ENCODE measurements at places on chromosomes 7 and 10.

DNA sequence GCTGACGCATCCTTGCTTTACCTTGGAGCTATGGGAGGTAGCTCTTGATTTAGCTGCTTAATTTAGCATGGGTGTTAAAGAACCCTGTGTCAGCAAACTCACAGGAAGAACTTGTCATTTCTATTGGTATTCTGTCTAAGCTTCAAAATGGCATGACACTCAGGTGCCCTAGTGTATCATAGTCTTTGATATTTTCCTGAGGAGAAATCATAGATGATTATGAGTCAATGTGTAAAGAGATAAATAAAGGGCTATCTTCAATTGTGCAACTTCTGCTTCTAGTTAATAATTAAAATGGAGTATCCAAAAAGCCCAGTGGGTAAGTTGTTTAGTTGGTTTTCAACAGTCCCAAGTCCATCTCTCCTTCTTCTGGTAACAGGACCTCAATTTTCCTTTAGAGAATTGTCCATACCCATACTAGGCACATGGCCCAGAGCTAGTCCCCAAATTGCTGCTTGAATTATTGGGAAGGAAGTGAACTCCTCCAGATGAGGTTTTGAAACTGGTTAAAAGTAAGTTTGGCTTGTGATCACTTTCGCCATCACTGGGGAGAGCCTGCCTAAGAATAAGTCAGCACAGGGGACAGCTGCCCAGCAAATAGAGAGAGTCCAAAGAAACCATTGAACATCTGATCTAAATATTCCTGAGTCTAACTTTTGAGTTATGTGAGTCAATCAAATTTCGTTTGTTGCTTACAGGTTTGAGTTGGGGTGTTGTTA is 169.0 kb upstream of the PHYHIPL start:
- DNase-seq: no peak

DNA sequence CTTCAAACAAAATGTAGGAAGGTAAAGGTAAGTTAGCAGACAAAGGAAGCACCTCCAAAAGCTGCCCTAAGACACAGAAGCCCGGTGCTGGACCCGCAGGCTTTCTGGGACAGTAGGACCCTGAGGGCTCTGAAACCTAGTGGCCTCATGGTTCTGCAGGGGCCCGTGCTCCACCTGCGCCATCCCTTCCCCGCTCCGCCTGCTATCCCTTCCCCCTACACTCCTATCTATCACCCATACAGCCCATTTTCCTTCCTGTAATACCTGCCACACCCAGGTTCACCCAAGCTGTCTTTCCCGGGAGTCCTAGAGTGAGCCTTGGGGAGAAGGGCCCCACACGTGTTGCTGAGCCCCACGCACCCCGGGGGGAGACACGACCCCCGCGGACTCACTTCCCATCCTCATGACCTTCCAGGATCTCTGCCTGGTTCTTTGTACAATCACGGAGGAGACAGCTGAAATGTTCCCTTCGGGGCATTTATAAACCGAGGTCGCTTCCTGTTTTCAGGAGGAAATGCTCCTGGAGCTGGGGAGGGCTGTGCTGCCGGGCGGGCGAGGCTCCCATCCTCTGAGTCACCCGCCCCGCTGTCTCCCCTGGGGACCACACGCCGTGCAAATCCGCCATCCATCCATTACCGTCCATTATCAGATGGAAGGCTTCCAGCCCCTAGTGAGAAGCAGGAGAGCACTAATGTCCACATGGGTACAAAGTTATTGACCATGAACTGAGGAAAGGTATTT is 251.7 kb upstream of the PITRM1 start:
- DNase-seq: no peak

DNA sequence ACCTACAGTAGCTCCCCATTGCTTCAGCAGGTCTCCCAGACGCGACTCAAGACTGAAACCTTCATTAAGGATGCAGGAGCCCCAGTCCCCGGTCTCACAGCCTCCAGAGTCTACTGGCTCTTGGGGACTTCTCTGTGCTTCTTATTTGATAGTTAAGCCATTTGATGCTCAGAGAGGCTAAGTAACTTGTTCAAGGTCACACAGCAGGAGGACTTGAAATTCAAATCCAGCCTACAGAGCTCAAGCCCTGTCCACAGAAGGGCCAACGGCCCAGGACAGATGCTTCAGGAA is 21.2 kb upstream of the ZMIZ1 start:
- no peak for DNase-seq

DNA sequence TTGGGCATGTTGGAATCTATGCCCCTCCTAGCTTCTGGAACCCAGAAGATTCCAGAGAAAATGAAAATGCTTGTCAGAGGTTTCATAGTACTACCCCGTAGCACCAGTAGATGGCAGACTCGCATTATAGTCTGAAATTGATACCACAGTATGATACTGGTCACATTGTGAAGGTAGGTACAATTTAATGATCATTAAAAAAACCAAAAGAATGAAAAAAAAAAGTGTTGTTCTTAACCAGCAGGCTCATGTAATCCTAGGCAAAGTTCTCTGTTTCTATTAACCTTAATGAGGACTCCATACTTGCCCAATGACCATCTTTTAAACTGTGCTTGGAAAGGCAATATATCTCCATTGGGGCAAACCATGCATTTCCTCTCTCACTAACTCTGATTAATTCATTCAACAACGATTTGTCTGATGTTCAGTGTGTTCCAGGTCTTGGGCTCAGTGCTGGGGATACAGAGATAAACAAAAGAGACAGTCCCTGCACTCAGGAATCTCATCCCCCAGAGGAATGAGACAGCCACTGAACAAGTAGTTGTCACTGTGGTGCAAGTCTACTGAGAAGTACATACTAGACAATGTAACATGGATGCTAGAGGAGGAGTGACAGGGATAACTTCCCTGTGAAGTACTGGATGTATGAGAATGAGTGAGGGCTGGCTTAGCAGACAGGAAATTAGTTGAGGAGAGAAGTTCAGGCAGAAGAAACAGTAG is 223.5 kb upstream of the PHYHIPL start:
- peak; percentile 40 for DNase-seq
